Activated T-cell treated with anti-CD3 and anti-CD28 coated beads for 4 hours (primary cell): ENCODE measurements at places on chromosomes 1 and 21.

DNA sequence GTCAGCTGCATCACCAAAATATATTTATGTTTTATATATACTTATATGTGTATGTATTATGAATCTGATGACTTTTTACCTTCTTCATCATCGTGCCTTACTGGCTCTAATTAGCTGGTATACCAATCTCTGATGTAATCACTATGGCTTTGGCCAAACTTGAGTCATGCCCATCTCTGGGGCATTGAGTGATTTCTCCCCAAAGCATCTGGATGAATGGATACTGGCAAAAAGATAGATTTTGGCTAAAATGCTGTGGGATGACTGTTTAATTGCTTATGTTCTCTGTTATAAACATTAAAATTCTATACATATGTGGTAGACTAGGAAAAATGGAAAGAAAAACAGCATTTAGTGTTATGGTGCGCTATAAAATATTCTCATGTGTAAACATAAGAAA is 19.6 kb downstream of the CDKN2C start:
- no peak for DNase-seq

DNA sequence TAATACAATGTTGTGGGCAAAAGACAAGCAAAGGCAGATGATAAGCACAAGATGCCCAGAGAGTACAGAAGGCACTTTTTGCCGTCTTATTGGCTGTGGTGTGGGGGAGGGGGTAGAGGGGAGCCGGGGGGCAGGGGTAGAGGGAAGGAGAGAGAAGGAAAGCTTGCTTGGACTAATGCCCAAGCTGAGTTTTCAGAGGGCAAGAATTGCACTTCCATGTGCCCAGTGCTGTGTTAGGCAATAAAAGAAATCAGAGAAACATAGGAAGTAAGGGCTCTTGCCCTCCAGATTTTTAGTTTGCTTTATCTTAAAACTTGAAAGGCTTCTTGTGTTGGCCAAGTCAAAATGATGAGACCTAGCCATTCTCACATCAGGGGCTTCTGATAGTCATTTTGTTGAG is 8.3 kb downstream of the S100A12 start:
- DNase-seq: no peak

DNA sequence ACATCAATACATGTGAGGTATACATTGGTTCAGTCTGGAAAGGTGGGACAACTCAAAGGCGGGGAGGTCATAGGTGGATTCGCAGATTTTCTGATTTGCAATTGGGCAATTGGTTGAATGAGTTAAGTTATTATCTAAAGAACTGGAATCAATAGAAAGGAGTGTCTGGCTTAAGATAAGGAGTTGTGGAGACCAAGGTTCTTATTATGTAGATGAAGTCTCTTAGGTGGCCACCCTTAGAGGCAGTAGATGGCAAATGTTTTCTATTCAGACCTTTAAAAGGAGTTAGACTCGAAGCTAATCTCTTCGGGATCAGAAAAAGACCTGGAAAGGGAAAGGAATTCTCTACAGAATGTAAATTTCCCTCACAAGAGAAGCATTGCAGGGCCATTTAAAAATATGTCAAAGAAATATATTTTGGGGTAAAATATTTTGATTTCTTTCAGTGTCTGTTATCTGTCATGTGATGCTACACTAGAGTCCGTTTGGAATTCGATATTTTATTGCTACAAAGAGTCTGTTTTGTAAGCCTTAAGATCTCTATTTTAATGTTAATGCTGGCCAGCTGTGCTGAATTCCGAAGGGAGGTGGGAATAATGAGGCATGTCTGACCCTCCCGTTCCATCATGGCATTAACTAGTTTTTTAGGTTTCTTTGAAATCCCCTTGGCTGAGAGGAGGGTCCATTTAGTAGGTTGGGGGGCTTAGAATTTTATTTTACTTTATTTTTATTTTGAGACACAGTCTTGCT is 265.1 kb downstream of the PTPRU start:
- no peak for DNase-seq

DNA sequence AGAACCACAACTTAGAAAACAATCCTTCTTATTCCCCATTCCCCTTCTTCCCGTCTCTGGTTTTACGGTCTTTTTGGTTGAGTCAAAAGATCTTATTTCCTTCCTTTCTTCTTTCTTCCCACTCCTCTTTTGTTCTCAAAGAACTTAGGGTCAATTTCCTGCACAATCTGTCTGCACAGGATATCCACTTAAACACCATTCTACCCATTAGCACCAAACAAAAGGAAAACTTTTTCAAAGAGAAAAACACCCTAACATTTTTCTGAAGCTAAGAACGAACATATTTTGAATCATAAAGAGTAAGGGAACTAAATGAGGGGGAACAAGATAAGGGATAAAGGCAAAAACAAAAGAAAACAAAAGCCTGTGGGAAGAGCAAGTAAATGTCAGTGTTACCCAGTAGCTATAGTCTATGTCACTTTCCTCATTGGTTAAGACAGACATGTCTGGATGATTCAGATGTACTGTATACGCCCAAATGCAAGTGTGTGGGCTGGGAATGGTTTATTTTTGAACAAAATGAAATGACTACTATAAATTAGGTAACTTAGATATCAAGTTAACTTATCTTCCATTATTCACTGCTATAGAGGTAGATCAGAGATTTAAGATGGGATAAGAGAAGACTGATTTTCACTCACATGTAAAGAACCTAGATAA is 59.9 kb downstream of the TOR3A start:
- peak; percentile 40 for DNase-seq

- no peak for DNase-seq
Measured at GRCh38 chr1:29555043-29555620, 318.8 kb downstream of the PTPRU start.

DNA sequence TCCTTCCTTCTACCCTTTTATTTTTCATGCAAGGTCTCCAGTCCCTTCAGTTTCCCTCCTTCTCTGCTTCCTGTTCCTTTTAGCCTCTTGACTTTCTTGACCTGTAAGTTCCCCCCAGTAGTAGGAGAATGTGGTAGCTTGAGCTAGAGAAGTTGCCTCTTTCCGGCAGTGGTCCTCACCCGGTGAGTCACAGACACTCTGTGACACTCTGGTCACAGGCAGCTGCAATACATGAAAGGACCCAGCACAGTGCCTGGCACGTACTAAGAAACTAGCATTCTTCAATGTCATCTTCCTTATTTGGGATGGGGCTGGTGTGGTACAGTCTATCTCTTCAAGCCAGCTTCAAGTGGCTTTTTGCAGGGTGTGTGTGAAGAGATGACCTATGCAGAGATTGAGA is 16.0 kb downstream of the PFKFB2 start:
- DNase-seq: no peak

GRCh38 chr1:113388621-113389358 is 1.5 kb upstream of the MAGI3 start:
- no peak for DNase-seq

- no peak for DNase-seq
Measured at GRCh38 chr1:37257646-37258045, 216.7 kb upstream of the ZC3H12A start.

GRCh38 chr1:33335020-33335419 is 14.1 kb upstream of the A3GALT2 start:
- DNase-seq: no peak

GRCh38 chr1:41463516-41463915 is 21.0 kb downstream of the EDN2 start:
- no peak for DNase-seq

GRCh38 chr1:205933671-205934618 is 9.3 kb downstream of the SLC26A9 start:
- no peak for DNase-seq

DNA sequence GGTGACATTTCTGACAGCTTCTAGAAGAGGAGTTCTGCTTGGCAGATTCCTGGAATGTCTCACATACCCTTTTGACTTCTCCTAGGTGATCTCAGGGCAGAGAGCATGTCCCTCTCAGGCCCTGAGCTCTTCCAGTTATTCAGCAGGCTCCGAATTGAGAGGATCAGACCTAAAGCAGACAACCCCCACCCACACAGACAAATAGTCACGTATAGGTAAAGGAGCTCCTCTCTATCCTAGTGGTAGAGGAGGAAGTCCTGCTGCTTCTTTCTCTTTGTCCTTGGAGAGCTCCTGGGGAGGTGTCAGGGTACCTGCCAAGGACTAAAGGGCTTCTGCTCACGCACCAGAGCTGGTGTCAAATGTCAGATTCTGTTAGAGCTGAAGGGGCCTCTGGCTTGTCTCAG is 128.1 kb downstream of the IER5 start:
- no peak for DNase-seq

GRCh38 chr1:175540896-175541645 is 202.3 kb downstream of the TNR start:
- no peak for DNase-seq

- no peak for DNase-seq
Measured at GRCh38 chr21:44653656-44654575, 543 bp downstream of the KRTAP12-4 start.

- DNase-seq: no peak
Measured at GRCh38 chr1:157831968-157832626, 9.5 kb downstream of the CD5L start.

DNA sequence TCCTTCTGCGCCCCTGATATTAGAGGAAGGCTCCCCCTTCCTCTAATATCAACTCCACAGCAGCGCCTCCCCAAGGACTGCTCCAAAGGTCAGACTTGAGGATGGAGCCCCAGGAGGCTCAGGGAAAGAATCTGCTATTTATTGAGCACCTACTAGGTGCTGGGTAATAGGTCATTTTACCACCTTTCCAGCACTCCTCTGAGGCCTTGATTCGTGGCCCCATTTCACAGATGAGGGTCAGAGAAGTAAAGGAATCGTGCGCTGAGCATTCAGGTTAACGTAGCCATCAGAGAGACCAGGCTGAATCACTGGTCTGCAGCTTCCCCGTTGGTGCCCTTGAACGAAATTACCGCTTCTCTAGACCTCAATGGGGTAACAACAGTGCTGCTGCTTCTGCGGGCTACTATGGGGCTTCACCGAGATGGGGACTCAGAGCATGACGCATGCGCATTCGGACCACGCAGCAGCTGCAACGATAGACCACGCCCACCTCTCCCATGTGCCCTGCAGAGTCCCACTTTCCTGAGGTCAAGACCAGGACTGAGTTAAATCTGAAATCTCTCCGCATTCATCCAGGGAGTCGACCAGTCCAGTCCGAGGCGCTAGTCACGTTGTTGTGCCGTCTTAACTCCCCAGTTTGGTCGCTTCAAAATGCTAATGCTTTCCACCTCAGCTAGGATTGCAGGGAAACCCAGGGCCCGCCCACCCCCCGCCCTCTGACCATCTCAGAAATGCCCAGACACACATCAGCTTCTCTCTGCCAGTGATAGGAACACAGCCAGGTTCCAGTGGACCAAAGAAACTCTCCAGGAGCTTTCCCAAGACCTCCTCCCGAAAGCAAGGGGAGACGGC is 12.9 kb downstream of the CAMK2N1 start:
- DNase-seq: no peak

- no peak for DNase-seq
Measured at GRCh38 chr1:94067196-94067595, 53.8 kb downstream of the ABCA4 start.

GRCh38 chr1:64699327-64699726 is 45.5 kb upstream of the RAVER2 start:
- DNase-seq: no peak

DNA sequence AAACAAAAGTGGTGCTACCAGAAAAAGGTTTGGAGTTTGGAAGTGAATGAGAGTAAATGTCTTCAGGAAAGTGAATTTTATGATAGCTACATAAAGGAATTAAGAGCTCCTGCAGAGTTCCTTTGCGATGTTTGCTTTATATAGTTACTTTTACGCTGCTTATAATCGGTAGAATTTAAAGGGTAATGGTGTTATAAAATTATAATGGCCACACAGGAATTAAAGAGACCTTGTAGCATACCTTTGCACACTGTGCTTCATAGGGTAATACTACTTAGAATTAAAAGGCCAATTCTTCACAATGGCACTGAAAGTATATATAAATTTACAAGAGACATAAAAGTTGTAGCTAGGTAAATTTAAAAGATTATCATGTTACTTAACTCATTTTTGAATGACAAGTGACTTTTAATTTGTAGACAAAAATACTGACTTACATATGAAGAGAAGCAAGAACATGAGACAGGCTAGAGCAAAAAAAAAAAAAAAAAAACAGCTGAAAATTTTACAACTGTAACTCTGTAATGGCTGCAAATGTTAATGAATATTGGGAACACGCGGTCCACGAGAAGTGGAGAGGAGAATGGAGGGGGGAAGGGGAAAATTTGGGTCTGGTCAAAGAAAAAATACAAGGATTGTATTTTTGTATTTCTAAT is 65.9 kb upstream of the LBR start:
- no peak for DNase-seq

DNA sequence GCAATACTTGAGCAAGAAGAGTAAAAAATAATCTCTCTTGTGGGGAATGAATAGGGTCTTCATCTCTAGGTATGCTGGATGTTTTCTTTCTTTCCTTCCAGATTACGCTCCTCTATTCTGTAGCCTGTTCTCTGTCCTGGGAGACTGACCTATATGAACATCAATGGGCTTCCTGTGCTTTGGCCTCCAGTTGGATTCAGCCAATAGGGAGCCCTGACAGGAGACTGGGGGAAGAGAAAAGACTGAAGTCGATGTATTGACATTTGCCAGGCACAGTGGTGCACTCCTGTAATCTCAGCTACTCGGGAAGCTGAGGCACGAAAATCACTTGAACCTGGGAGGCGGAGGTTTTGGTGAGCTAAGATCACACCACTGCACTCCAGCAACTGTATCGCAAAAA is 17.6 kb downstream of the SEMA6C start:
- DNase-seq: no peak

- DNase-seq: no peak
Measured at GRCh38 chr21:28704746-28705145, 287.9 kb downstream of the LTN1 start.

DNA sequence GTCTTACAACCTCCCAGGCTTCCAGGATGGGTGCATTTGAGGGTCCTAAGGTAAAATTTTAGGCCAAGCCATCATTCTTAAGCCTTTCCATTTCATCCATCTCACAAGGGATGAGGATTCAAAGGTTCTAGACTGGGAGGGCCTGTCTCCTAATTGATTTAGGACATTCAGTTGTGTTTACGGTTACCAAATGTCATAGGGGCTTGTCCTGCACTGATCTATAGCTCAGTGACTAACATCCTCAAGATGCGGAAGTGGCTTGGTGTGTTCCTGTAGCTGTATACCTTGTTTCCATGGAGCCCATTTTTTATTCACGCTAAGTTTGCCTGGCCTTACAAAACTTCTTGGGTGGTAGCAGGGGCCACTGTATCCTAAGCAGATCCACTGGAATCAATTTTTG is 52.8 kb downstream of the DUSP10 start:
- DNase-seq: no peak

DNA sequence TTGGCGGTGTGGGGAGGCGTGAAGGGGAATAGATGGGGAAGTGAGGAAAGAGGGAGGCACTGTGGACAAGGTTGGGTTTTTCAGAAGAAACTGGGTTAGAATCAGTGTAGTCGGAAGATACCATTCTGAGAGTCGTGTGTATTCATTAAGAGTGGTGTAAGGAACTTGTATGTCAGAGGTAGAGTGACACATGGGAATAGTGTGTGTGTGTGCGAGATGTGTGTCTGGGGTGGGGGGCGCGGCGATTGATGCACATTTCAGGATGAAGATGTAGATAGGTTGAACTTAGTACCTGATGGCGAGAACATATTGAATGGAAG is 878 bp downstream of the SMG7 start:
- DNase-seq: no peak

- no peak for DNase-seq
Measured at GRCh38 chr21:42417533-42417932, 13.8 kb downstream of the UBASH3A start.

GRCh38 chr21:25559746-25560145 is 47.5 kb downstream of the MRPL39 start:
- no peak for DNase-seq
